D721Med (cell line): ENCODE measurements at places on chromosomes 11 and 22.
A peak's percentile ranks its signal among the peaks of the same experiment; 100 is the strongest.

DNA sequence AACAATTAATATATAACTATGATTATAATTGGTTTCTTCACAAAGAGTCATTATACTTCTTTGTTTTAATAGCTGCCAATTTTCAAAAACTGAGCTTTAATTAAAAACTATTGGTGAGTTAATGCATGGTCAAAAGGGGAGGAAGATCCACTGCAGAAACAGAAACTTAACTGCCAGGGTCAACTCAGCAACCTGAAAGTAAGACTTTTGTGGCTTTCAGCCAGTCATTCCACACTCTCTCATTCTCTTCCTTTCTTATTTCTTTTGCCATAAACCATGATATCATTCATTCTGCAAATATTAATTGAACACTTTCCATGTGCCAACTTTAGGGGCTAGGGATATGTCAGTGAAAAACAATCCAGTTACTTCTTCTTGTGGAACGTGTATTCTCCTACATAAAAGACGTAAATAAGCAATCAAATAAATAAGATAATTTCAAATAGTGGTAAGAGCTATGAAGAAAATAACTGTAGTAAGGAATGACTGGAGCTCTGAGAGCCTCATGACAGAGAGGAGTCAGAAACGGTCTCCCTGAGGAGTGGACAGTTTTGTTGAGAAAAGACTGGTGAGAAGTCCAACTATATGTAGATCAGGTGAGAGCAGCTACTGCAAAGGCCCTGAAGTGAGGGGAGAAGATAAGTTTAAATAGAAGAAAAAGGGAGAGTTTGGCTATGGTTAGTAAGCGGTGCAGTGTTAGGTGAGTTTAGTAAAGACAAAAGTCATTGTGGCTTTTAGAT lies 130.5 kb downstream of the GRIA4 start:
- no peak for DNase-seq

DNA sequence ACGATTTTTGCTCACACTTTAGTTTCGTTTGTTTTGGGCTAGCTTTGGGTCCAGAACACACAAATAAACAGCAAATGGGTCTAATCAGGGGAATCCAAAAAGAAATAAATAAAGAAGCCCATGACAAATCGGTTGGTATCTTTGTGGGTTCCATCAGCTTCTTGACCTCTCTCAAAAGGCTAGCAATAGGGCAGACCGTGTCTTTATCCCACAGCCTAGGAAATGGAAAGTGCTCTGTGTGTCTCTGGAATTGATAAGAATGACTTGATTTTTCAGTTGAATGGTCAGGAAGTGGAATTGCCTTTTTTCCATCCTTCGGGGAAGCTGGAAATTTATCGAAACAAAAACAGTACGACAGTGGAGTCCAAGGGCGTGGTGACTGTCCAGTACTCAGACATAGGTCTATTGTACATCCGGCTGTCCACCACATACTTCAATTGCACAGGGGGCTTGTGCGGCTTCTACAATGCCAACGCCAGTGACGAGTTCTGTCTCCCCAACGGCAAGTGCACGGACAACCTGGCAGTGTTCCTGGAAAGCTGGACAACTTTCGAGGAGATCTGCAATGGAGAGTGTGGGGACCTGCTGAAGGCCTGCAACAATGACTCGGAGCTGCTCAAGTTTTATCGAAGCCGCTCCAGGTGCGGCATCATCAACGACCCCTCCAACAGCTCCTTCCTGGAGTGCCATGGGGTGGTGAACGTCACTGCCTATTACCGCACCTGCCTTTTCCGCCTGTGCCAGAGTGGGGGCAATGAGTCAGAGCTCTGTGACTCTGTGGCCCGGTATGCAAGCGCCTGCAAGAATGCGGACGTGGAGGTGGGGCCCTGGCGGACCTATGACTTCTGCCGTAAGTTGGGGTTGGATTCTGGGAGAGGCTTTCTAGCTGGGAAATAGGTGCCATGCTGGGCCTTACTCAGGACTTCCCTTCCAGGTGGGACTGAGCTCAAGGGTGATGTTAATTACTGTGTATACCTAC lies 28.6 kb downstream of the TECTA start:
- DNase-seq, result no peak

DNA sequence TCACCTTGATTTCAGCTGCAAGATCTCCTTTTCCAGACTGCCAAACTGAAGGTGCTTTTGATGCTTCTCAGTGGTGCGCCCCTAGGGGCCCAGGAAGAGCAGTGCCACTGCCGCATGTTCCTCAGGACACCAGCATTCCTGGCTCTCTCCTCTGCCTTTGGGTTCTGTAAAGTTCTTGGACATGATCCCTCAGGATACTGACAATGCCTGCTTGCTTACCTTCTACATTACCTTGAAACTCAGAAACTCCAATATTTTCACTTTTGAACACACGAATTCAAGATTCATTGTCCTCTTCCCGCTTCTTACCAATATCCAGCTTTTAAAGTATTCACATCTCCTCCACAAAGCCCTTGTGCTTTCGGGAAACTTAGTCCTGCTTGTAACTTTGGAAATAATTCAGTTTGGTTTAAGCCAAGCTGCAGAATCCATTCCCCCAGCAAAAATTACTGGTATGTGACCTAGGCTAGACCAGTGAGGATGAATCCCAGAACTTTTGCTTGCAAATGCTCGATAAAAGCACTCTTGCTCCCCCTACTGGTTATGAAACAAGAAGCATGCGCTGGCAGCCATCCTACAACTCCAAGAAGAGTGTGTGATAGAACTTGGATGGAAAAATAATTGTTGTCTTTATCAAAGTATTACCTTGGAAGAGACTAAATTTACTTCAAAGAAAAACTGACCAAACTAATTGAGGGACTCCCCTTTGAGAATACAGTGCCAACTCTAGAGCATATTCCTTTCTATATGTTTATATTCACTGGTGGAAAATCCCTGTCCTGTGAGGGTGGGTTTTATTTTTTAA lies 16.5 kb upstream of the OR5B21 start:
- peak; percentile 20 for DNase-seq

DNA sequence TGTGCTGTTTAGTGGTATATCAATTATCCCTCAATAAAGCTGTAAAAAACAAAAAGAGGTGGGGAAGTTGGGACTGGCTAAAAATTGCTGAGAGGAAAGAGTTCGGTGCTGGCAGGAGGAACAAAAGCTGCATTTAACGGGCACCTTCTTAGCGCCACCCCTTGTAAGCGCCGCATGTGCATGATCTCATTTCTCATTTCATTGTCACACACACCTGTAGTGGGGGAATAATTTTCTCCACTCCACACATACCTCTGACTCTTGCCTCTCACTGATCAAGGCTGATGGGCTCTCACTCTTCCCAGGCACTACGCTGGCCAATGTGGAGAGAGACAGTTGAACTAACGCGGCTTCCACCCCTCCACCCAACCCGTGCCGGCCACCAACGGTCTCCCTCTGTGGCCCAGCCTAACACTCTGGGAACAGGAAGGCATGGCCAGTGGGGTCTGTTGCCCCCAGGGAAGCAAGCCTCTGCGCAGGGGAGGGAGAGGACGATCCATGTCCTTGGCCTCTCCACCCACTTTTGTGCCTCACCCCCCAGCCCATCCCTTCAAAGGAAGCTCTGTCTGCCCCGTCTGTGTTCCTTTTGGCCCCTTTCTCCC lies 186.7 kb upstream of the SYT13 start:
- DNase-seq, result no peak

DNA sequence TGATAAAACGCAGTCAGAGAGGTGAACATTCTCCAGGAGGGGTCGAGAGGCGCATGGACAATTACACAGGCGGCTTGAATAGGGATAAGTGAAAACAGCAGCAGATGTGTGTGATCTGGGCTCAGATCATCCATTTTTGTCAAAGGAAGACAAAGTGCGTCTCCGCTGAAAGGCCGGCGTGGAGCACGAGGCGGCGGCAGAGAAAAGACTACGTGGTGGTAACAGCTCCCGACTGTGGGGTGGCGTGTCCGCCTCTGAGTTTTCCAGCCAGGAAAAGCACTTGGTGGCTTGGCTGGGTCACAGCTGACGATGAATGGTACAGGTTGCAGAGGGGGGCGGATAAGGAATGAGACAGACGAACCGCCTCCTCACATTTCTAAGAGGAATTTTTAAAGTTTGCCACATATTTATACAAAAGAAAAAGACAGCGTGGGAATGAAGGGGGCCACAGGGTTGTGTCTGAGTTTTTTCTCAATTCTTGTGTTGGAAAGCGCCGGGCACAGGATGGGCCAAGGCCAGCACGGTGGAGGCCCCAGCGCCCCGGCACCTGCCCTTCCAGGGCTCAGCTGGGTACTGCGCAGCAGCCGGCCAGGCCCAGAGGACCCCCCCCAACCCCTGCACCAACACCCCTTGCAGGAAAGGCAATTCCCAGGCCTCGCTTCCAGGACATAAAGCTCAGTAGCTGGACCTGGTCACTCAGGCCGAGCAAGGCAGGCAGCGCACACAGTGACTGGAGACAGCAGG lies 80.4 kb downstream of the TRMU start:
- no peak for DNase-seq

GRCh38 chr22:40509401-40510134 lies 127.0 kb downstream of the MRTFA start:
- no peak for DNase-seq

DNA sequence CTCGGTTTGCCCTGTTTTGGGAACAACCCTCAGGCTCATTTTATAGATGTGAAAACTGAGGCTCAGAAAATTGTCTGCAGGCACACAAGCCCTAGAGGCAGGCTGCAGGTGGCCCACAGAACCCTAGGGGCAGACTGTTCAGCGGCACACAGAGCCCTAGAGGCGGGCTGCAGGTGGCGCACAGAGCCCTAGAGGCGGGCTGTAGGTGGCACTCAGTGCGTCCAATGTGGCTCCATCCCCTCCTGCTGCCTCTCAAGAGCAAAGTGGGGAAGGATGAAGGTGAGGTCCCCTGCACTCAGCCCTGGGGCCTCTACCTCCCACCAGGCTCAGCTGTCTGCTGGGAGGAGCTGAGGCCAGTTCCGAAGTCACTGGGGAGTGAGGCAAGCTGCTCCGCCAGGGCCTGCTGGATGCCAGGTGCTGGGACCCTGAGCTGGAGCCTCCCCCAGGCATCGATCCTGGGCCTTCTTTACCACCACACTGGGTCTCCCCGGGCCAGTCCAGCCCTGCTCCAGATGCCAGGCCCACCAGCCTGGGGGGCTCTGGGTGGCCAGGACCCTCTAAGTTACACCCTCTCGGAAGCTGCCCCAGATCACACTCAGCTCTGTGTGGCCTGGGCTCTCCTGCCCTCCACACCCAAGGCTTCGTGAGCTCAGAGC lies 2.3 kb downstream of the ACY3 start:
- no peak for DNase-seq

GRCh38 chr11:498297-499181 lies 8.5 kb downstream of the RNH1 start:
- DNase-seq, result no peak

DNA sequence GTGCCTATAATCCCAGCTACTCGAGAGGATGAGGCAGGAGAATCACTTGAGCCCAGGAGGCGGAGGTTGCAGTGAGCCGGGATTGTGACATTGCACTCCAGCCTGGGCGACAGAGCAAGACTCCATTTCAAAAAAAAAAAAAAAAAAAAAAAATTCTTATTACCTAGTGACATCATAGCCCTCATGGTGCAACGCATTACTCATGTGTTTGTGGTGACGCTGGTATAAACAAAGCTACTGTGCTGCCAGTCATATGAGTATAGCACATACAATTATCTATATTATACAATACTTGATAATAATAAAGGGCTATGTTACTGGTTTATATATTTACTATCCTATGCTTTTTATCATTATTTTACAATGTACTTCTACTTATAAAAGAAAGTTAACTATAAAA lies 41.2 kb downstream of the OR2AT4 start:
- DNase-seq, result no peak

GRCh38 chr22:49975543-49976389 lies 15.2 kb downstream of the PIM3 start:
- no peak for DNase-seq

- no peak for DNase-seq
These were observed 9.7 kb downstream of the CRELD2 start for GRCh38 chr22:49928185-49928495.

GRCh38 chr11:113567867-113568544 lies 92.8 kb upstream of the DRD2 start:
- DNase-seq, result no peak

- DNase-seq, result no peak
These were observed 23.1 kb upstream of the IRAG1 start for GRCh38 chr11:10716543-10717259.

- DNase-seq, result no peak
These were observed 12.6 kb downstream of the MICALL1 start for GRCh38 chr22:37918580-37919270.
